ENCODE measurements at places on chromosomes 7 and 10.

DNA sequence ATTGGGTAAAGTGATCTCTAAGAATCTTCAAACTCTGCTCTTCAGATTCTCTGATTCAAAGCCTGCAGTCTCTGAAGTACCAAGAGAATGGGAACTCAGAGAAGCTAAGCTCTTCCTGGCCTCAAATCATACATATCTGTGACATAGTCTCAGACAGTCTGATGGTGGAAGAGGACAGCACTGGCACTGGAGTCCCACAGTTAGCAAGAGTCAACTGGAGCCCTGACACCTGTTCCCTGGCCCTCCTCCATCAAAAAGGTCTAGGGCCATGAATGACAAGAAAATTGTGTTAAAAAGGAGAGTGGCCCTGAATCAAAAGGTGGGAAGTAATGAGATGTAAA is 37.7 kb downstream of the PRSS2 start:
- no peak for DNase-seq

GRCh38 chr10:89916468-89917215 is 215.3 kb downstream of the KIF20B start:
- no peak for DNase-seq

DNA sequence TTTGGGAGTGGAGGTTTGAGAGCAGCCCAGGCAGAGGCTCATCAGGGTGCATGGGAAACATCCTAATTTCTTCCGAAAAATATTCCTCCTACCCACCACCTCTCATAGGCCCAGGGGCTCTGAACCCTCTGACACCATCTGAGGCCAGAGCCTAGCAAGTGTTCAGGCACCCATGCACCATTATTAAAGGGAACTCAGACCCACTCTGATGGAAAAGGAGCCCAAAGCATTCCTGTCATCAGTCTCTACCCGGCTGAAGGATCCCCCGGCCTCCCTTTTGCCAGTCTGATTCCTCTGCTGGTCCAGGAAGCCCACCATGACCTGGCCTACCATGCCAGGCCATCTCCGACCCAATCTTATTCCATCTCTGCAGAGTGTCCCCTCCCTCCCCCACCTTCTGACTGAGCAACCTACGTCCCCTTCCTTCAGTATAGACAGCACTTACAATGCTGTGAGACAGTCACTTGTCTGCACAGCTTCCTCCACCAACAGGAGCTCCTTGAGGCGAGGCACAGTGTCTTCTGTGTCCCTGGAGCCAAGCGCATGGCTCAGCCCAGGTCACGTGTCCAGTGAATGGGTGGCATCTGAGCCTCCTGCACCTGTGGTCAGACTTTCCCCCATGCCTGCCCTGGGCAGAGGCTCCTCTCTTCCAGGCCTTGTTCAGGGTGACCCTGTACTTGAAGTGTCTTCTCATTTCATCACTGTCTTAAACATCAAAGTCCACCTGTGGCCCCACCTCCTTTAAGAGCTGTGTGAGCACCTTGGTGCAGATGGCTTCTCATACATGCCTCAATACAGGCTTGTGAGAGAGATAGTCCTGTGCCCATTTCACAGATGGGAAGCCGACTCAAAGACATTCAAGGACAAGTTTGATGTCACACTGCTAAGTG is 889 bp upstream of the GPR15LG start:
- DNase-seq = no peak

- no peak for DNase-seq
These were observed 51.9 kb upstream of the A1CF start for GRCh38 chr10:50937230-50937907.

DNA sequence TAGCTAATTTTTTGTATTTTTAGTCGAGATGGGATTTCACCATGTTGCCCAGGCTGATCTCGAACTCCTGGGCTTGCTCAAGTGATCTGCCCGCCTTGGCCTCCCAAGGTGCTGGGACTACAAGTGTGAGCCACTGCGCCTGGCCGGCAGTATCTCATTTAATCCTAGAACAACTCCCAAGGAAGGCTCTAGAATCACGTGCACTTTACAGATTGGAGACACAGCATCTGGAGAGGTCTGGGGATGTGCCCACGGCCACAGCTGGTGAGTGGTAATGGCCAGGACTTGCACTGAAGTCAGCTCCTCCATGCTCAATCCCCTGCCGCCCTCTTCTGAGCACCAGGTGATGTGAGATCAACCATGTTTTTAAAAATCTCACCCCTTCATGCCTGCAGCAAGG is 43.1 kb downstream of the CARD11 start:
- DNase-seq = no peak

DNA sequence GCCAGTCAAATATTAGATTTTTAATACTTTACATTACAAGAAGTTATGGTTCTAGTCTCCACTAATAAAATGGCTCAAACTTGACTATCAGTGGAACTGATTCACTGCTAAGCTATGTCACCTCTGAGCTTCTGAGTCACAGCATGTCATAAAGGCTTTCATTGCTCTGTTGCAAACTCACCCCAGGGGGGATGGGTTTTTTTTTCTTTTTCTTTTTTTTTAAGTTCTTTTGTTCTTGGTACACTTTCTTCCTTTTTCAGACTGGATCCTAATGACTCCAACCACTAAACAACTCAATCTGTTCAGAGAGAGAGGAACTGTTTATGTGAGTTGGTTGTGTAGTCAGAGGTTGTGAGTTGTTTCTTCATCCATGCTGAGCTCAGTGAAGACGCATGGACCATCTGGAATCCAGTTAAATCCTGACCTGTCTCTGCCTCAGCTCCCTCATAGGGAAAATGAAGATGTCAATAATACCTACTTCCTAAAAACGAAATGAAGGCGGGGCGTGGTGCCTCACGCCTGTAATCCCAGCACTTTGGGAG is 11.0 kb downstream of the MYOF start:
- DNase-seq = no peak

GRCh38 chr10:52409928-52410327 is 95.8 kb downstream of the DKK1 start:
- no peak for DNase-seq

- no peak for DNase-seq
These were observed 190.2 kb downstream of the CAMK1D start for GRCh38 chr10:12539350-12540164.

DNA sequence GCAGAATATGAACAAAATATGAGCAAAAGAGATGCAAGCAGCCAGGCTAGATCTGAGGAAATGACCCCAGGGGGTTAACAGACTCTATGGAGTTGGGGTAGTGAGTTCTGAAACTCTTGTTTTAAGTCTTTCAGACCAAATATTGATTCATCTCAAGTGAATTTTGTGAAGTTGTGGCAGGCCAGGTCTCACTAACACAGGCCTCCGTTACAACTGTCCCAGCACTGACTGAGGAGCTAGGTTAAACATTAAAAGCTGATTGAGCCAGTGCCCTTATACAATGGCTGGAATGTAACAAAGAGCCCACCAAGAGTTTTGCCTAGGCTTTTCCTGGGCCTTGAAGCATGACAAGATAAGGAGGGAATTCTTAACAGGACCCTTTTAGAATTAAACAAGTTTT is 192.3 kb upstream of the STK17A start:
- DNase-seq = no peak

GRCh38 chr10:28496017-28496416 is 36.9 kb upstream of the WAC start:
- no peak for DNase-seq

DNA sequence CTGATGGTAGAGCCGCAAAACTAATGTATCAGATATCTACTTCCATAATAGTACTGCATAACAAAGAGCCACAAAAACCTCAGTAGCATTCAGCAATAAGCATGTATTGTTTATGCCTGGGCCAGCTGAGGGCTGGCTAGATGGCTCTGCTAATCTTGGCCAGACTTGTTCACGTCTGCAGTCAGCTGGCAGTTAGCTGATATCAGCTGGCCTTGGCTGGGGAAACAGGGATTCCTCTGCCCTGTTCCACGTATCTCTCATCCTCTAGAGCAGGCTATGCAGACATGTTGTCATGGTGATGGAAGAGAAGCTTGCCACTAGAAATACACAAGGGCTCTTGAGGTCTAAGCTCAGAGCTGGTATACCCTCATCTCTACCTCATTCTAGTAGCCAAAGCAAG is 62.9 kb downstream of the GRM8 start:
- peak; percentile 82 for DNase-seq

GRCh38 chr10:89035461-89035860 is 44.9 kb downstream of the FAS start:
- no peak for DNase-seq

DNA sequence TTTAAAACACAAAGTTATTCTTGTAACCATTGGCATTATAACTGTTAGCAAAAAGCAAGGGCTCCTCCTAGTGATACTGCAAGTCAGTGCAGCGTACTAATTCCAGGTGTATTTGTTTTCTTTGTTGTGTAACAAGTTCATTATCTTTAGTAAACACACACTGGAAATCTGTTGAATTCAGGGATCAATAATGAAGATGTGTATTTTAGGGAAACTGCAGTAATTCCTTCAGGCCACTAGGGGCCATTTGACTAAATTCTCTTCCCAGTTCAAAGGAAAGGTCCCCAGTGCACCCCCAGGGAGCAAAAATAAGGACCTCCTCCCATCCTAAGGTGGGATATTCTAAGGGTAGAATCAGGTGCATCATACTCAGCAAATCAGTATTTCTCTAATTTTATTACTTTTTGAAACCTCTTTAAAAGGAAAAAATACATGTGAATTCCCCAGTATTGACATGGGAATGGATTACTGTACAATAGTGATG is 158.6 kb upstream of the LYZL1 start:
- DNase-seq = peak; percentile 9

DNA sequence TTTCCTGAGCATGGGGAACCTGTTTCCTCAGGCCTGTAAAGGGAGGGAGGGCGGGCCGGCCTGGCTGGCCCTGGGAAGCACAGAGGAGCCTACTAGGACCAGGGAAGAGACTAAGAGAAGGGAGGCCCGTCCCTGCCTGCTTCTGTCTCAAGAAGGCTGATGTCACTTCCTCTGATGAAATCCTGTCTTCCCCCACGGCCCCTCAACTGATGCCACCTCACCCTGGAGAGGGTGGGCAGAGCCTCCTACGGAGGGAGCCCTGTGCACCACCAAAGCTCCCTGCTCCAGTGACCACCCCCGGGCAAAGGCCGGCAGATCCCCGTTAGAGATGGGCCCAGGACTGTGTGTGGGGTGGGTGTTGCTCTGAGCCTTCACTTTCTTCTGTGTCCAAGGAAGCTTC is 1.0 kb upstream of the PILRA start:
- DNase-seq = no peak

- no peak for DNase-seq
These were observed 80.4 kb downstream of the TCF7L2 start for GRCh38 chr10:113030453-113030852.

DNA sequence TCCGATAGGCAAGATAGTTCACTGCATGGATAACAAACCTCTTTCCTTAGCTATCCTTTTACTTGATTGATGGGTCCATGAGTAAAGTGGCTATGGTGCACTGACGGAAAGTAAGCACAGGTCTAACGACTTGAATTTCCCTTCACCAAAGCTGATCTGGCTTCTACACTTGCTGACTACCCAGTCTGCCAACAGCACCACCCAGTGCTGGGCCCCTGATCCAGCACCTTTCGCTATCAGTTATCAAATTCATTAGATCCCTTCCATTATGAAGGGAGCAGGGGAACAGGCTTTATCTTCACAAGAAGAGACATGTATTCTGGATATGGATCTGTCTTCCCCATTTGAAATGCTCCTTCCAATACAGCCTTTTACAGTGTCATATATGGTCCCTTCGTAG is 855.9 kb downstream of the GRID1 start:
- peak; percentile 1 for DNase-seq

DNA sequence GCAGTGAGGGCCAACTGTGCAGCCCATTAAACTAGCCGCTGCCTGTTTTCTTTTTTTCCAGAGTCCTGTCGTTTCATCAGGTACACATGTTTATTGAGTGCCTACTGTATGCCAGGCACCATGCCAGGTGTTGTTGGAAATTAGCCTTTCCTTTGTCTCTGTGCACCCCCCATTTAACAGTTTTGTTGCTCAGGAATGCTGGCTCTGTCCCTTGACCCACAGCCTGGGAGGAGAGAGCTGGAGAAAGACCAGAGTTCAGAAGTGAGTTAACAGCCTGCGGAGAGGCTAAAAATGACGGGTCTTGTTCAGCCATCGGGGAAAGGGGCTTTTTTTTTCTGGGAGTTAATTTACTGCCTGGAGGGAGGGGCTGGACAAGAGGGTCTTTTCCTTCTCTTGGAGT is 1.3 kb downstream of the LRMDA start:
- DNase-seq = no peak

DNA sequence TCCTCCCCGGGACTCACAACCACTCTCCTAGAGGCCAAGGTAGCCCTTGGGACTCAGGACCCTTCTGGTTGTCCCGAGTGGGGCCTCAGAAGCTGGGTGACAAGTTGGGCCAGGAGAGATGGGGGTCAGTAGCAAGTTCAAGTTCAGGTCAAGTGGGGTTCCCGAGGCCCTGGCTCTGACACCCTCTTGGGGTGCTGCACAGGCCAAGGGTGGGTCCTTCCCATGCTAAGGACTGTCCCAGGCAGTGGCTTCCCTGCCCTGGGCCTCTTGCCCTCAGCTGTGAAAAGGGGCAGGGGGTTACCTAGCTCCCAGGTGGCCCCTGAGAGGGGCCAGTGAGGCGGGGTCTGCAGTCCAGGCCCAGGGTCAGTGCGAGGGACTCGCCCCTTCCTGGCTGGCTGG is 115.4 kb upstream of the TNRC18 start:
- no peak for DNase-seq

- no peak for DNase-seq
These were observed 79.3 kb downstream of the INSYN2A start for GRCh38 chr10:127117125-127117524.

- DNase-seq = peak; percentile 41
These were observed 171.8 kb downstream of the SEMA3A start for GRCh38 chr7:84022684-84023308.

DNA sequence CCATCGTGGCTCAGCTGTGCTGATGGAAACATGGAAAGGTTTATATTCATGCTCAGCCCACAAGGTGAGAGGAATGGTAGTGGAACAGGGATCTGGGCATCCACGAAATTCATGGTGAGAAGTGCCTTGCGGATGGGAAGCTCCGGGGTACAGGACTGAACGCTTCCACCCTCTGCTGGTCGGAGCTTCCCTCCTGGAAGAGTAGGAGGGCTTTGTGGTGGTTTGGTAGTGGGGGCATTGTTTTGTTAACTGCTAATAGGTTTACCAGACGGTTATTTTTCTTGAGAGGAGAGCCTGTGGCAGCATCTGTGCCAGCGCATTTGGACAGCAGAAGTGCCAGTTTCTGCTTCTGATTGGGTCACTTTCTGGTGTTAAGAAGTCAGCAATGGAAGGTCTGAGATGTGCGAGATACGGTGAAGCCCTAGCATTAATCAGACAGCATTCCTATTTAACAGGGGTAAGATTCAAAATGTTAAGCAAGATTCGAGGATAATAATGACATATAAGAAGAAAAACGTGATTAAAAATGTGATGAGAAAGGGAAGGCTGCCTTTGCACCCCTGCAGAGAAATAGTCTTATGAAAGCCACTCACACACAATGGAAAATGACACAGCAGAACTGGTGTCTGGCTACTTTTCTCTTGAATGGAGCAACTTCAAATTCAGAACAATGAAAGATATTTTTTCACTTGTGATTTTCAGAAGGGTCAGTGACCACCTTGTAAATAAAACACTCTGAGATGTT is 17.7 kb downstream of the ABCA13 start:
- DNase-seq = no peak

Data from NCI-H524 (cell line).